Posterior cingulate gyrus (tissue), 11 donors: ENCODE measurements at places on chromosomes 6 and 20.
A peak's percentile ranks its signal among the peaks of the same experiment; 100 is the strongest.

DNA sequence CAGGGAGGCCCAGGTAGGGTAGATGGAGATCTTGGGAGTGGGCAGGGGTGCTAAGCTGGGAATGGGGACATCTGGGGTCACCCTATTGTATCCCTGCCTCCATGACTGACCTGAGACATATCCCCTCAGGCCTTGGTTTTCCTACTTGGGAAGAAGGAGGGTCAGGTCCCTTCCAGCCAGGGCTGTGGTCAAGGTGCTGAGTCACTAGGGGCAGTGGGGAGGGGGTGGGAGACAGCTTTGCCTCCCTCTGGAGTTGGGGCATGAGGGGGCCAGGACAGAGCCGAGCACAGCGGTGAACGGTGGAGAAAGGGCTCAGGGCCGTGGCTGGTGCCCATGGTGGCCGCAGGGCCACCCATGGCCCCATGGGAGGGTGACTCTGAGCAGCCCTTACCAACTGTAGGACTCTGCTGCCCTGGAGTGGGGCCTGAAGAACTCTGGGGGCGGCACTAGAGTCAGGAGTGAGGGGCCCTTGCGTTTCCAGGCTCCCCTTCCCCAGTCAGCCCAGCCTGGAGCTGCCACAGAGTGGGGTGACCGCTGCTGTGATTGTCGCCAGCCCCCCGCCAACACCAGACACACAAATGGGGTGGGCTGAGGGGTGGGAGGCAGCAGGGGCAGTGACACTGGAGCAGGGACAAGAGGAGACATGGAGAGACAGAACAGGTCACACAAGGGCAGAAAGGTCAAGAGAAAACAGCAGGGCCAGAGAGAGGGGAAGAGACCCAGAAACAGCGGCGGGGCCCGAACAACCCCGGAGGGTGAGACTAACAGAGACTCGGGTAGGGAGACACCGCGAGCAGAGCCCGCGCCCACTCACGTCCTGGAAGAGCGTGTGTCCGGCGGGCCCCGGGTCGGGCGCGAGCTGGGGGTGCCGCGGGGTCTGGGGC lies 576 bp downstream of the NECAB3 start:
- DNase-seq = no peak

- peak; percentile 61 for DNase-seq
These were observed 18.8 kb downstream of the DNMT3B start for GRCh38 chr20:32780749-32781655.

GRCh38 chr6:157223021-157223430 lies 100.3 kb downstream of the TMEM242 start:
- DNase-seq = no peak

GRCh38 chr20:1824181-1824580 lies 71.0 kb upstream of the SIRPA start:
- no peak for DNase-seq

- DNase-seq = no peak
These were observed 56.9 kb downstream of the BCAS1 start for GRCh38 chr20:54013471-54013870.

DNA sequence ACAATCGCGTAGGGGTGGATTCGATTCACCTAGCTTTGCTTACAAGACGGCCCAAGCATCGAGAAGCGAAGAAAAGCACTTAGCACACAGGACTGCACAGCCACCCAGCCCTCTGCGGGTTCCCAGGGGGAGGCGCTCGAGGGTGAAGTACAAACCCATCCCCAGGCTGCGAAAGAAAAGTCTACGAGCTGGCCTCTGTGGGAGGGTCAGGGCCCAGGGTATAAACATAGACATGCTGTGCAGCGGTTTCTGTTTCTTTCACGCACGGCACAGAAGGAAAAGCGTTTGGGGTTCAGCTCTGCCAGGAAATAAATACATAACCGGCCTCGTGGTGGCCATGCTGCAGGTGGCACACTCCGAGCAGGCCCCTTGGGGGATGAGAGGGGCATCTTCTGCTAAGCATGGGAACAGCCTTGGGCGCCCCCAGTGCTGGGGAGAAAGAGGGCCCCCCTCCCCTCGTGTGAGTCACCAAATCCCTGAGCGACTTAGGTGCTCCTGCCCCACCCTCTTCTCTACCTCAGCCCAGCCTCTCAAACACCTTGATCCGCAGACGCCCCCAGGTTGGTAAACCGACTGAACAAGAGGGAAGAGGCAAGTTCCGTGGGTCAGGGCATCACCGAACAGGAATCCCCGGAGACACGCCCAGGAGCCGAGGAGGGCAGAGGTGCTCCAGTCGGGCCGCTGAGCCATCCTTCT lies 91.6 kb upstream of the RIPOR2 start:
- DNase-seq = no peak

DNA sequence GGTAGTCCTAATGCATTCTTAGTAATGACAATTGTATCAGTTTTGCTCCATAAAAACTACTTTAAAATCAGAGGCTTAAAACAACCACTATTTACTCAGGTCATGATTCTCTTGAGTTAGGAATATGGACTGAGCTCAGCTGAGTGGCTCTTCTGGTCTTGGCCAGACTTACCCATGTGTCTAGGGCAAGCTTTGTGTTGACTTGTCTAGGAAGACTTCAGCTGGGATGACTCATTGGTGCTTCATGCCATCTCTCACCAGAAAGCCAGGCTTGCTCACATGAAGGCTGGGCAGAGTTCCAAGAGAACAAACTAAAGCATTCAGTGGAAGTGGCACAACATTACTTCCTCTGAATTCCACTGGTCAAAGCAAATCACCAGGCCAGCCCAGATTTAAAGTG lies 155.3 kb downstream of the DHX35 start:
- no peak for DNase-seq

DNA sequence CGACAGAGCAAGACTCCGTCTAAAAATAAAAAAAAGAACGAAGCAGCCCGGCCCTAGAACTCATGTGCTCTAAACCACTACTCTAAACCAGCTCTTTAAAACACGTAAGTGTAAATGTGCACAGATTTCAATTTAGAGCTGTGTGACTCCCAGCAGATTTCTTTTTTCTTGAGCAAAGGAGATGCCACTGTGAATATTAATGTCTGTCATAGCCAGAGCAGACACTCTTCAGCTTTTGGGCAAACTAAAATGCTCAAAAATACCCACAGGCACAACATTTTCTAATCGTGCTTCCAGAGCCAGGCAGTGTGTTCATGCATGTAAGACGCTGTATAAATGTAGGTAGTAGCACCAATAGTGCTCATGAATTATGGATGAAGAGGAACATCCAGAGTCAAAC lies 218.9 kb upstream of the PLCB4 start:
- no peak for DNase-seq

- no peak for DNase-seq
These were observed 83.4 kb downstream of the OPN5 start for GRCh38 chr6:47865206-47865605.

DNA sequence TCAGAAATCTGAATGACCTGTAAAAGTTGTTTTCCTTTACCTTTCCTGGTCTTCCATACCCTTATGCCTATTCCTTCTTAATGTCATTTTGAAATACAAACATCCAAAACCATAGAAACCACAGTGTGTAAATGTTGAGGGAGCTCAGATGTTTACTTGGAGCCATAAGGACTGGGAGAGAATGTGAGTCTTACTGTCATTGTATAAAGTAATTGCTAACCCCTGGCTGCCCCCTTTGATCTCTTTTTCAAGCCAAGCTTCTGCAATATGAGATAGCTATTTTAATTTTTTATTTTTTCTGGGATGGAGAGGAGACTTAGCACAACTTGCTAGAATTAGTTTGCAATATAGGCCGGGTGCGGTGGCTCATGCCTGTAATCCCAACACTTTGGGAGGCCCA lies 124.4 kb upstream of the AKIRIN2 start:
- no peak for DNase-seq

- DNase-seq = no peak
These were observed 45.1 kb downstream of the PTK7 start for GRCh38 chr6:43120944-43121913.

GRCh38 chr20:41179961-41180360 lies 42.6 kb downstream of the PLCG1 start:
- peak; percentile 10 for DNase-seq

GRCh38 chr20:8428988-8429387 lies 296.9 kb downstream of the PLCB1 start:
- no peak for DNase-seq

- no peak for DNase-seq
These were observed 220.9 kb upstream of the RREB1 start for GRCh38 chr6:6886886-6887285.

DNA sequence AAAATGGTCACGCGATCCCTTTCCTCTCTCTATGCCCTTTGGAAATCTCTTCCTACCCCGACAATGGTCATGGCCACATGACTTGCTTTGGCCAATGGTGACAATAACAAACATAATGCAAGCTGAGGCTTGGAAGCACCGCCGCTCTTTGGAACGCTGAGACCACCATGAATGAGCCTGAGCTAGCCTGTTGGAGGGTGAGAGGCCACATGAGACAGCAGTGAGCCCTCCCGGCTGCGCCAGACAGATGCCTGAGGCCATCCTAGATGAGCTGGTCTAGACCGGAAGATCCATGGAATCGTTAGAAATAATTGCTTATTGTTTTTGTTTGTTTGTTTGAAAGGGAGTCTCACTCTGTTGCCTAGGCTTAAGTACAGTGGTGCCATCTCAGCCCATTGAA lies 64.2 kb downstream of the STK35 start:
- no peak for DNase-seq

GRCh38 chr6:14516956-14517355 lies 399.4 kb downstream of the CD83 start:
- no peak for DNase-seq

DNA sequence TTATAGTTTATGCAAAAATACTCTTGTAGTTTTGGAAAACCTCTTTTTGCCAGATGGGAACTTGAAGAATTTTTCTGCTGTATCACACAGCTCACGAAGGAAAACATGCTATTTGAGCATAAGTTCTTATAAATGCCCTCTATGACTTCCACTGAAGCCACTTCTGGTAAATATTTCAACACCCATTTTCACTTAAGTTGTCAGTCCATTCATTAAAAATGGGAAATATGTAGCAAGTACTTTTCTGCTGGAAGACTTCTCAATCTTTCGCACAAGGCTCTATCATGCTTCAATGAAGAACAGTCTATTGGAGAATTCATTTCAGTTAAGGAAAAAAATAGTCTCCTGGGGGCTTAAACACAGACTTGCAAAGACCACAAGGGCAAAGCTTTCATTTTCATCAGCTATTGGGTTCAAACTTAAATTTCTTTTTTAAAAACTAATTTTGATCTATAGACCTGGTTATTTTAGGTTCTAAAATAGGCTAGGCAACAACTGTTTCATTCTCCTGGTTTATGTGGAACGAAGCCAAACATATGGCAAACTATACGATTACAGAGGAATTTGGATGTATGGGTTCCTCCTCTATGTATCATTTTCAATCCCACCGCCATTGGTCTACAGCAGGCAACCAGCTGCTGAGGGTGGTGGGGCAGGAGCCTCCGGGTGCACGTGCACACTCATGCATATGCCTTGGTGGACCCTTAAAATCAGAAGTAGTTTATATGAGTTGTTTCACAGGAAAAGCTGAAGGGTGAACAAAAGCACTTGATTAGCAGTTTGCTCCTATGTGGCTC lies 38.7 kb downstream of the LAMA4 start:
- DNase-seq = no peak

DNA sequence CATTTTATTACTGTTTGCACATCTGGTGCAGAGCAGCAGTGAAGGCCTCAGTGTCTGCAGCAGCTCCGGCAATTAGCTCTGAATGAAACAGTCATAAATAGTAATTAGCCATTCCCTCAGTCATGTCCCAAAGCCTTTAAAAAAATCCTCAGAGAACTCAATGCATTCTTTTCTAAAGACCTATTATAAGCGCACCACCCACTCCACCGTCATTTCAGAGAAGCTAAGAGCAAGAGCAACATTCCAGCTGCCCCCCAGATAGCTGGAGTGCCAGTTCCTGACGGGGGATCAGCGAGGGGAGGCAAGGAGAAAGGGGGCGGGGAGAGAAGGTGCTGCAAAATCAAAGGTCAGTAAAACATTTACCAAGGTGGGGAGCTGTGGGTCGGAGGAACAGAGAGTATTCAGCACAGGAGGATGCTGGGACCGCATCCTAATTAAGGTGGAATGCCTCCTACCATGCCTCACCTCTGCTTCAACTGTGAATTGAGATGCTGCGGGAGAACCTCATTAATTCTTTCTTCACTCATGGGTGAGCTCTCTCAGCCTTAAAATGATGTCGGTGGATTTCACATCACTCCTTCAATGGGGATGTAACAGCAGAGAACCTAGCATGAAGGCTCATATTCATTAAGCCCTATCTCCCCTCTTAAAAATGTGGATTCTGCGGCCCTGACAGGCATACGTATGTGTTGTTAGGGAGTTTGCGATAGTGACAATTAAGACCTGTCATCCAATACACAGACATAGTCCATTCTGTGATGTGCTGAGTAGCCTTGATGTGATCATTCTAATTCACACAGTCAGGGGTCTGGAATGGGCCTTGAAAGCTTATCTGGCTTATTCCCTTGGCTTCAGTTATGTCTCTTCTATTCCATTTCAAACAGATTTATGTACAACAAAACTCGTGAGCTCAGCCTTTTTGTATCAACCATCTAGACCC lies 469.5 kb upstream of the NRSN1 start:
- no peak for DNase-seq

- DNase-seq = no peak
These were observed 44.6 kb upstream of the NT5E start for GRCh38 chr6:85405175-85405852.

DNA sequence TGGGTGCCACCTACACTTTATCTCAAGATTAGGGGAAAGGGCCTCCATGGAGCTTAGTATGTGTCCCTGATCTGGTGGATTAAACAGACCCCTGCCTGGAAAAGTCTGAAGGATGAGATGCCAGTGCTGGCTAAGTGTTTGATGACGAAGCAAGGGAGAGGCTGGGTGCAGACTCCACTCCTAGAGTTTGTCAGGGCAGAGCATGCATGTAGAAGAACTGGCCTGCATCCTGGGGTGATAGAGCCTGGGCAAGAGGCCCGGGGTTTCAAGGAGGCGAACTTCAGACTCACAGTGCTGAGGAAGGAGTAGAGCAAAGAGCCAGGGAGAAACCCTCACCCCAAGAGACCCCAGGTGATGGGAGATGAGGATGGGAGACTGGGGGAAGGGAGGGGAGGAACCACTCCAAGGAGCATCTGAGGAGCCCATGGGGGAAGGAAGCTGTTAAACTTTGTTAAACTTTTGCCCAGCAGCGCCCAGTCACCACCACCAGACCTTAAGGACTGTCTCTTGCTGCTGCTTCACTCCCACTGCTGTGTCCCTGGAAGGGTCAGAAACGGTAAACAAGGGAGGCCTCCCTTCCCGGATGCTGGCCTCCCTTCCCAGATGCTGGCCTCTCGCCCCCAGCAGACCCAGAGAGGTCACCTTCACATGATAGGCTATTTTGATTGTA lies 61.6 kb downstream of the RPRD1B start:
- DNase-seq = no peak

- DNase-seq = no peak
These were observed 143.3 kb downstream of the MYO6 start for GRCh38 chr6:75892384-75892783.
